ENCODE measurements at places on chromosomes 16 and 17.

DNA sequence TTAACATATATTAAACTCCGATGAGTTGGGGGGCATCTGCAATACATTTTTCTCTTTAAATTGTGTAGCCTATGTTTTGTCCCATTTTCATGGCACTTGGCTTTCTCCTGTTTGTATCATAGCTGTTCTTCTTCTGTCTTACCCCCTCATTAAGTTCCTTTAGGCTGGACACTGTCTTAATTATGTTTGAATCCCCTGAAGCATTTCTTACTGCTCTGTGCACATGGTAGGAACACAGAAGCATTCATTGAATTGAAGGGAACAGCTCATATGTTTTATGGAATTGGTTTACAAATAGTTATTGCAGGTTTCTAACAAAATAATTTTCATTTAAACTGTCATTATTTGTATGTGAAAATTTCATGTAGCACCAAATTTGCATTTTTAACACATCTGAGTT is 176.8 kb downstream of the TANC2 start:
- no peak for DNase-seq

DNA sequence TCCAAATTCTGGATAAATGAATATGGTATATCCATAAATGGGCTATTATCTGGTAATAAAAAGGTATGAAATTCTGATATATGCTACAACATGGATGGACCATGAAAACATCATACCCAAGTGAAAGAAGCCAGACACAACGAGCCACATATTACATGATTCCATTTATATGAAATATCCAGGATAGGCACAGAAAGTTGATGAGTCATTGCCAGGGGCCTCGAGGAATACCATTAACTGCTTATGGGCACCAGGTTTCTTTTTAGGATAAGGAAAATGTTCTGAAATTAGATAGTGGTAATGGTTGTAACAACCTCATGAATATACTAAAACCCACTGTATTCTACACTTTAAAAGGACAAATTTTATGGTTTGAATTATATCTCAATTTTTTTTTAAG is 123.2 kb downstream of the PITPNC1 start:
- peak; percentile 47 for DNase-seq

DNA sequence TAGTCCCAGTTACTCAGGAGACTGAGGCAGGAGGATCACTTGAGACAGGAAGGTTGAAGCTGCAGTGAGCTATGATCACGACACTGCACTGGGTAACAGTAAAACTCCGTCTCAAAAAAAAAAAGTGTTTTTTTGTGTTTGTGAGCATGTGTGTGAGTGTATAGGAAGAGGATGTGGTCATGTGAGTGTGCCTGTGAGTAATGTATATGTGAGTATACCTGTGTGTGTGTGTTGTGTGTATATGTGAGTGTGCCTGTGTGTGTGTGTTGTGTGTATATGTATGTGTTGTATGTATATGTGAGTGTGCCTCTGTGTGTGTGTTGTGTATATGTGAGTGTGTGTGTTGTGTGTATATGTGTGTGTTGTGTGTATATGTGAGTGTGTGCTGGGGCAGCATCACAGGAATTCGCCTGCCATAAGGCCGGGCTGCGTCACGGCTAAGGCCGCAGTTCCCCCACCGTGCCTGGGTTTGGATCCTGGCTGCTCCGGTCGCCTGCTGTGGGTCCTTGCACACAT is 21.4 kb upstream of the NPTX1 start:
- no peak for DNase-seq

DNA sequence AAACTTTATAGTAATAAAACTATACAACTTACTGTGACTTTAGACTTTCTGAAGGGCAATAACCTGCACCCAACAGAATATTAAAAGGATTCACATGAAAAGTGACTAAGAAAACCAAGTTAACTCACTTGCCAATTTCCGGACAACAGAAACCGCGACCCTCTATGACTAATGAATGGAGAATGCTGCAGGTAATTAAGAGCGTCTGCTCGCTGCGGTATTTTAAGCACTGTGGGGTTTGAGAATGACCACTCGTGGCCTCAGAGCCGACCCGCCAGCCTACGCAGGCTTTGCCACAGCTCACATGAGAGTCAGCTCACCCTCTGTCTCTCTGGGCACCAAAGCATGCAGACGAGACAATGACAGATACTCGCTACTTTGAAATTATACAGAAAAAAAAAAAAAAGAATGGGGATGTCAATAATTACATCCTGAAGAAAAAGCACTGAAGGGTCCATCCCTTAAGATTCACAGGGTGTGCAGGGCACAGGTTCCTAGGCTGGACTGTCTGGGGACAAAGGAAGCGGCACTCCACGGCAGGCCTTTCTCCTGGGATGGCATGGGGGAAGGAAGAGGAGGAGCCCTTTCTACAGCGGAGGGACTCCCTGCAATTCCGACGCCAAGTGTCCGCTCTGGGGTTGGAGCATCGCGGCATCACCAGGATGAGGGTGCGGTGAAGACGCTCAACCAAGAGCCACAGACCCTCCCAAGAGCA is 35.0 kb downstream of the ZCCHC14 start:
- peak; percentile 86 for DNase-seq

GRCh38 chr16:66731101-66731500 is 20.3 kb downstream of the DYNC1LI2 start:
- no peak for DNase-seq

DNA sequence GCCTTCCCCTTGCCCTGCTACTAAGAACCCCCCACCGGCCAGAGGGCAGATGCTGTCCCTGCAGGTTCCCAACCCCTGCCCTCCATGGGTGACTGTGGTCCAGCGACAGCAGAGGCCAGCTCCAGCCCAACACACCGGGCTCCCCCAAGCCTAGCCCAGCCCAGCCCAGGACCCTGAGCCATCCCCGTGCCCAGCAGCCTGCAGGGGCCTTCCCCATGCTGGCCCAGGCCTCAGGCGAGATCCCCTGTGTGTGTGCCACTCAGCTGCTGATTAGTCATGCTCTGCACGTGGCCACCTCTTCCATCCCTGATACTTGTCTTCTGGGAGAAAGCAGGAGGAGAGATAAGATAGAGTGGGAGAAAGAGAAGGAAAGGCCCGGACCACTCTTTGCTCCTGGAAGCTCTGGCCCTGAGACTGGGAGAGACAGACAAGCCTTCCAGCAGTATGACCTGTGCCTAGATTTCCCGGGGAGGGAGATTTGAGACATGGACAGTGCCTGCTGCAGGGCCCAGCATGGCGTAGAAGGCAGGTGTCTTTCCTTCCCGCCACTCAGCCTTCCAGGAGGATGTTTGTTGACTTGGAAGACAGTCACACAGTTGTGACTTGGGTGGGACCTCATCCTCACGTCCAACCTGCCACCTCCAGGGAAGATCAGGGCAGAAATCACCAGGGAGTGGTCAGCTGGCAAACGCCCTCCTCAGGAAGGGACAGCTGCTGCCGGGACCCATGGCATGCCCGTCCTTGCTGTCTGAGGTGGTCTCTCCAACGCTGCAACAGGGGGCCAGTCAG is 41.3 kb upstream of the RASD1 start:
- no peak for DNase-seq

- no peak for DNase-seq
Measured at GRCh38 chr16:2842340-2843000, 12.4 kb downstream of the ZG16B start.

- DNase-seq, result peak; percentile 48
Measured at GRCh38 chr16:51621610-51622009, 470.5 kb upstream of the SALL1 start.

- DNase-seq, result peak; percentile 64
Measured at GRCh38 chr17:37766971-37767370, 22.1 kb upstream of the HNF1B start.

DNA sequence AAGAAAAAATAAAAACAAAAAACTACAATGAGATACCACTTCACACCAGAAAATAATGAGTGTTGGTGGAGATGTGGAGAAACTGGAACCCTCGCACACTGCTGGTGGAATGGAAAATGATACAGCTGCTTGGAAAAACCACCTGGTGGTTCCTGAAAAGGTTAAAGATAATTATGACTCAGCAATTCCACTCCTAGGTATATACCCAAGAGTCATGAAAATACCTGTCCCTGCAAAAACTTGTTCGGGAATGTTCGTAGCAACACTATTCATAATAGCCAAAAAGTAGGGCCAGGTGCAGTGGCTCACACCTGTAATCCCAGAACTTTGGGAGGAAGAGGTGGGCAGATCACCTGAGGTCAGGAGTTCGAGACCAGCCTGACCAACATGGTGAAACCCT is 8.1 kb upstream of the ITGAE start:
- DNase-seq, result no peak

GRCh38 chr16:70162041-70162451 is 11.5 kb upstream of the CLEC18C start:
- DNase-seq, result peak; percentile 72
